ENCODE measurements at places on chromosomes 12 and 14.

DNA sequence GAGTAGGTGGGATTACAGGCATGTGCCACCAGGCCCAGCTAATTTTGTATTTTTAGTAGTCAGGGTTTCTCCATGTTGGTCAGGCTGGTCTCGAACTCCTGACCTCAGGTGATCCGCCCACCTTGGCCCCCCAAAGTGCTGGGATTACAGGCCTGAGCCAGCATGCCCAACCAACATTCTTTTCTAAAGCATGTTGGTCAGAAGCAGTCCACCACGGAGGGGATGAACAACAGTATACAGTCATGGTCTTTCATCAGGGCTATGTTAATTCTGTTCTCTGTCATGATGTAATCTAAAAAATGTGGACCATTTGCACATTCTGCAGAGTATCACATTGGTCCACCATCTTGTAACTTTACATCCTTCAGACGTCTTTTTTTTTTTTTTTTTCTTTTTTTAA is 3.6 kb downstream of the MRPL51 start:
- no peak for DNase-seq

DNA sequence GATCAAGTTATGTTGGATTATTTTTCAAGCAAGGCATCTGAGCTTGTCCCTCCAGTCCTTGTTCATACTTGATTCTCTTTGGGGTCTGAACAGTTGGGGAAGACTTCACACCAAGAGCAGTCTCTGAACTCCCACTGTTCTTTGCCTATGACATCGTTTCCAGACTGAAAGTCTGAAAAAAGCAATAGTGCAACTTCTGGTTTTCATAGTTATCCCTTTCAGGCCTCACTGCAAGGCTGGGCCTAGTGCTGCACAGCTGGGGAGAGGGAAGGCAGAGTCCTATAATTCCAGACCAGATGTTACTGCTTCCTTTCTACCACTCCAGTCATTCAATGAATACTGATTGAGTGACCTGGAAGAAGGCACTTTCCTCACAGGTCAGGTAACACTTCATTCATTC is 187.1 kb upstream of the CCND2 start:
- no peak for DNase-seq

DNA sequence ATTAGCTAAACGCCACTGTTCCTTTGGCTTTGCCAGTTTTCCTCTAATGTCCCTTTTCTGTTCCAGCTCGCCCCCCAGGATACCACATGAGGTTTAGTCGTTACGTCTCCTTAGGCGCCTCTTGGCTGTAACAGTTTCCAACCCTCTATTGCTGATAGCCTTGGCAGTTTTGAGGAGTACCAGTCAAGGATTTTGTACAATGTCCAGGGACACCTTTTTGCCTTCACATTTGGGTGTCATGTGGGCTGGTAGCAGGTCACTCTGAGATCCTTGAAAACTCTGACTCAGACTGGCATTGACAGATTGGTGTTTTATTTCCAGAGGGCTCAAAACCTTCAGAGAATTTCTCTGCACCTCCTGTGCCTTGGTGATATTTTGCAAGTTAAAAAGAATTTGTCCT is 14.1 kb downstream of the SH2B3 start:
- no peak for DNase-seq

DNA sequence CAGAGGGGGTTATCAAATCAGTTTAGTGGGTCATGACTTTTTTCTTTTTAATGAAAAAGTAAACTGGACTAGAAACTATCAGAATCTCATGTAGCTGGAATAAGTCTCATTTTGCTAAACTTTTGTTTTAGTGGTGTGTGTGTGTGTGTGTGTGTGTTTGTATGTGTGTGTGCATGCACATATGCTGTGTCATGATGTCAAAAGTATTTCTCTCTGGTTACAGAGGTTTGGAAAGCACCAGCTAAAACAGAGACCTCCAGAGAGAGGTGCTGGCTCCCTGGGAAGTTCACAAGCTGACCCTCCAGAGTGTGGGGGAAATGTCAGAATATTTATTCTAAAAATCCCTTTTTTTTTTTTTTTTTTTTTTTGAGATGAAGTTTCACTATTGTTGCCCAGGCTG is 114.7 kb downstream of the LGMN start:
- DNase-seq, result no peak

DNA sequence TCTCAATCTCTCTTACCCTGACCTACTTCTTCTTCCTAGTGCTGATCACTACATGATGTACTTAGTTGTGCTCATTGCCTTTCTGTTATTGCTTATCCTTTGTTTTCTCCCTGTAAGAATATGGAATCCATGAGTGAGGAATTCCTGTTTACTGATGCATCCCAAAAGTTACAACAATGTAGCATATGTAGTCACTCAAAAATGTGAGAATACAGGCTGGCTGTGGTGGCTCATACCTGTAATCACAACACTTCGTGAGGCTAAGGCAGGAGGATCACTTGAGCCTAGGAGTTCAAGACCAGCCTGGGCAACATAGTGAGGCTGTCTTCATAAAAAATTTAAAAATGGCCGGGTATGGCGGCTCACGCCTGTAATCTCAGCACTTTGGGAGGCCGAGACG is 8.0 kb upstream of the WDR20 start:
- DNase-seq, result no peak

DNA sequence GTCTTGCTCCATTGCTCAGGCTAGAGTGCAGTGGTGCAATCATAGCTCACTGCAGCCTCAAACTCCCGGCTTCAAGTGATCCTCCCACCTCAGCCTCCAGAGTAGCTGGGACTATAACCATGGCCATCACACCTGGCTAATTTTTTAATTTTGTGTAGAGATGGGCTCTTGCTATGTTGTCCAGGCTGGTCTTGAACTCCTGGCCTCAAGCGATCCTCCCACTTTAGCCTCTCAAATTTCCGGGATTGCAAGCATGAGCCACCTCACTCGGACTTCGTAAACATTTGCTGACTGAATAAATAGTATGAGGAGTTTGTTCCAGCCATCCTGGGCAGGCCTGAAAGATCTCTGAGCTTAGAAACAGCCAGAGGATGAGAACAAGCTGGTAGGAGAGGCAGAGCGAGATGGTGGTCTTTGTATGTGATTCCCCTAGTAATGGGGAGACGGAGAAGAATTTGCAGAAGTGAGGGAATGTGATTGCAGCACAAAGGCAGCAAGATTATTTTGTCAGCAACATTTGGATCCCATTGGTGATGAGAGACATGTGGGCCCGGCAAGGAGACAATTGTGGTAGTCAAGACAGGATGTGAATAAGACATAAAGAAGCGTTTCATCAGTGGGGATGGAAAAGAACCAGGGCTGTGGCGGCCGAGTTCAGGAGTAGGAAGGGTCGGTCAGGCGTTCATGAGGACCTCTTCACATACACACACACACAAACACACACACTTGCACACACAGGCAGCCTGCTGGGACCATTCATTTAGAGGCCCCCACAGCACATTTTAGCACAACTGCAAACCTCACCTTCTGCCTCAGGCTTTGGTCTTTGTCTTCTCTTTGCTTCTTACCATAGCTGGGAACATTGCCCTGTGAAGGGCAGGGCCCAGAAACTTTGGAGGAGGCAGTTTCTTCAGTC is 155.5 kb downstream of the ZFP36L1 start:
- DNase-seq, result no peak

DNA sequence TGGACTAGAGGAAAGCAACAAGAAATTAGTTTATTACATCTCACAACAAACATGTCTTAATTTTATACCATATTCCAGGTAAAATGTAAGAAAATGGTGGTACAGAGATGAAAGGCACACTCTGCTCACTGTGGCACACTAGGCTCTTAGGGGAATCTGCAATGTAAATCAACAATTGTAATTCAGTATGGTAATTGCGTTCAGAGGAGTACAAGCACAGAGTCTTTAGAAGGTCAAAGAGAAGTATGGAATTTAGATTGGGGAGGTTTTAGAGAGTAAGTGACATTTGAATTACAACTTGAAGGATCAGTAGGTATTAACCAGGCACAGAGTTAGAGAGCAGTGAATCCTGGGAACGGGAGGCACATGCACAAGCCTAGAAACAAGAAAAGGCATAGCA is 694.0 kb upstream of the USP15 start:
- DNase-seq, result no peak

GRCh38 chr12:121724925-121725324 is 12.4 kb downstream of the TMEM120B start:
- no peak for DNase-seq

DNA sequence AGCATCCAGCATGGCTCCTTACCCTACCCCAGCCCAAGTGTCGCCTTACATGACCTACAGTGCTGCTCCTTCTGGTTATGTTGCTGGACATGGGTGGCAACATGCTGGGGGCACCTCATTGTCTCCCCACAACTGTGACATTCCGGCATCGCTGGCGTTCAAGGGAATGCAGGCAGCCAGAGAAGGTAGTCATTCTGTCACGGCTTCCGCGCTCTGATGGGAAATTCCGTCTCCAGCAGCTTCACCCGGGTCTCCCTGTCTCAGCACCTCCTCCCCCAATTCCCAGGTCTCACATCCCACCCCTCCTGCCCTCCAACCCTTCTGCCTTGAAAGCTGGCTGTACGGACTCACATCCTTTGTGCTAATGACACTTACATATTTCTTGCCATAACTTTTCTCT is 14.6 kb downstream of the PAX9 start:
- DNase-seq, result no peak

DNA sequence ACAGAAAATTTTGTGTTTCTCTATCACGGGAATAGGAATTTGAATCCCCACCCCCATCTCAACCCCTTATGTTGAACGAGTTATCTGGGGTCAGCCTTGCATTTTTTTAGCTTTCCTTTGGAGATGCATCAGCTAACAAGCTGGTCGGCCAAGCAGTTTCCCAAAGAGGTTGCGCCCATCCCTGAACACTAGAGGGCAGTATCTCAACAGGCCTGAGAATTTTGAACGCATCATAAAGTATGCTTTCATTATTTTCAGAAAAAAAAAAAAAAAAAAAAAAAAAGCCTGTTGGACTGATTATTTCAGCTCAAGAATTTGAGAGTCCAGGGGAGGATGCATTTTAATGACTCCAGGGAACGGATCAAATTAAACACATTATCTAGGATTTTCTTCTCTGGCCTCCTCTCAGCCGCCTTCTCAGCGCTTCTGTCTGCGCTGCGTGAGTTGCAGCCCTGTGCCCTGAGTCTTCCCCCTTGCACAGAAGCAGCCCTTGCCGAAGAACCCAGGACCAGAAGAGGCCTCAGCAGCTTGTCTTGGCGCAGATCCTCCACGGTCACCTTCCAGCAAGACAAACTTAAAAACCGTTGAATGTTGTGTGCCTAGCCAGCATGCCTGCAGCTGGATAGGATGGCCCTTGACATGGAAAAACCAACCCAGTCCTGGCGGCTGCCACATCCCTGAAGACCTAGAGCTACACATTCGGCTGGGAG is 76.6 kb upstream of the GZMB start:
- no peak for DNase-seq

- DNase-seq, result no peak
These were observed 14.8 kb upstream of the DHRS2 start for GRCh38 chr14:23621204-23621931.

DNA sequence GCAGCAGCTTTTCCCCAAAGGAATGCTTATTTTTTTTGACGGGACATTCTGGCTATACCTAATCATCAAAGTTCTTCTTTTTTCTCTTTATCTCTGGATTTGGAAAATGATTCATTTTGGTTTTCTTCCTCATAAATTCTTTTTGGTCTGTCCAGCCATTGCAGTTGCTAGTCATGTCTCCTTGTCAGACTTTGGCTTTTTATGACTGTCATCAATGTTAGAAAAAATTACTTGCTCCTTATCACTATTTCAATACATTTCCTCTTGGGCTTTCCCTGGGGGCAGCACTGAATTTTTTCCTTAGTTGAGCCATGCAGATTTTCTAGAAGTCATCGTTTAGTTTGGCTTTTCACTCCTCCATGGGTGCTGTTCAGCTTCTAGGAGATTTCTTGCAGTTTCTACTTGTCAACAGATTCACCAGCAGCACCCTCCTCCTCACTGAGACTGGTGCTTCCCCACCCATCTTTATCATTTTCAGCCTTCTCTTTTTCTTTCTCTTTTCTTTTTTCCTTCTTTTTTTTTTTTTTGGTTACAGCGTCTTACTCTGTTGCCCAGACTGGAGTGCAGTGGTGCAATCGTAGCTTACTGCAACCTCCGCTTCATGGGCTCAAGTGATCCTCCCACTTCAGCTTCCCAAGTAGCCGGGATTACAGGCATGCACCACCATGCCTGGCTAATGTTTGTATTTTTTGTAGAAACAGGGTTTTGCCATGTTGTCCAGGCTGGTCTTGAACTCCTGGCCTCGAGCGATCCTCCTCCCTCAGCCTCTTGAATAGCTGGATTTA is 5.2 kb downstream of the ADIPOR2 start:
- DNase-seq, result no peak

- no peak for DNase-seq
These were observed 134.2 kb downstream of the KCNK10 start for GRCh38 chr14:88188745-88189416.

DNA sequence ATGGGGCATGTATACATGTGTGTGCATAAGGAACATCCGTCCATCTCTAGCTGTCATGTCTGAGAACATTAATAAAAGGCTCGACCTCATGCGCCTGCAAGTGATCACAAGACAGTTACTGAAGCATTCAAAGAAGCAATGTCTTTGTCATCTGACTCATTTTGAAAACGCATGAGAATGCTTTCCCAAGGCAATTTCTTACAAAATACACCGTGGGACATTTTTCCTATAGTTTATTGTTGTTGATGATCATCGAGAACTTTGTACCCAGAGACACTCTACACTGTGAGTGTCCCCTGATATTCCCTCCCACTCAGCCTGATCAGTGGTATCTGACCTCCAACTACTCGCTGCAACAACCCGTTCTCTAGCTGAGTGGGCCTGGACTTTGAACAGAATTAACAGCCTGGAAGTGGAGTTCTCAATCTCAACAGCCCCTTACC is 68.1 kb downstream of the ETV6 start:
- DNase-seq, result no peak

GRCh38 chr14:54691525-54692283 is 124.8 kb downstream of the SAMD4A start:
- DNase-seq, result no peak

GRCh38 chr12:89840162-89840922 is 131.7 kb upstream of the ATP2B1 start:
- no peak for DNase-seq

All from brain pericyte (primary cell).